ENCODE measurements at places on chromosomes 12 and 14. TPM values are rescaled to one million over a fixed set of nuclear protein-coding genes. Genes with fewer than 3 reads are reported as not detected.

The ZFHX2 gene
- 0.14 TPM for total RNA-seq

The DPY19L2 gene
- 0.42 TPM for total RNA-seq

GRCh38 chr12:117098361-117099217 is 627 bp downstream of the TESC start:
- no peaks in the 10 kb centered on the region for H3K36me3 ChIP-seq
- no peak overlapping the region for H3K27ac ChIP-seq
- DNase-seq: peak; percentile 61
- H3K27me3 ChIP-seq: no peaks in the 10 kb centered on the region
- H3K4me1 ChIP-seq: peaks cover 12% of the 10 kb centered on the region

DNA sequence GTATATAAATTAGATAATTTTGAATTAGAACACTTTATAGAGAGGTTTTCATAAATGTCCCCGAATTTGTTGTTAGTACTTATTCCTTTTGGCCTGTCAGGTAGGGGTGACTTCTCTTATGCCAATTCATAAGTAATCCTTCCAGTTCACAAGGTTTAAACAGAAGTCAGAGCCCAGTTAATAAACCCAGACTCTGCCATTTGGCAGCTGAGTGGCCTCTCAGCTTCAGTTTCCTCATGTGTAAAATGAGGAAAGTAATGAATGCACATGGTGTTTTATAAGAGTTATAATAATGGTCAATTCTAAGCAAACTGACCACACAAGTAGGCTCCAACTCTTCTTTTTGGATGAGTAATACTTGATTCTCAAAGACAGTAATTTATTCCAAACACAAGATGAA is 10.3 kb downstream of the MTERF2 start:
- H3K4me3 ChIP-seq: no peak overlapping the region
- H3K27me3 ChIP-seq: no peaks in the 10 kb centered on the region
- H3K36me3 ChIP-seq: no peaks in the 10 kb centered on the region
- H3K4me1 ChIP-seq: peaks cover 18% of the 10 kb centered on the region

DNA sequence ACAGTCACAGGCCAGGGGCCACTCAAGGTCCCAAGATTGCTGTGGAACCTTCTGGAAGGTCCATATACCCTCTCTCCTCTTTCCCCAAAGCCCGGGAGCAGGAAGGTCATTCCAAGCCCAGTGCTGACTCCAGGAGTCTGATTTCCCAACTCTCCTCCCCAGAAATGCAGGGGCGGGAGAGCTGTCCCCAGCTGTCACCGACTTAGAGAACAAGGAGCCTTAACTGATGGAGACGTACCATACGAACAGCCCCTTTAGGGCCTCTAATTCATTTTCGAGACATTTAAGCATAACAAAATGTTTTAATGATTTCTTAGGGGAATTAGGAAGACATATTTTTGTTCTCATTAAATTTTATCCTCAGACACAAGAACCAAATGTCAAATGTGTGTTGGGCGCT is 99.2 kb downstream of the PHETA1 start:
- H3K4me3 ChIP-seq: no peak overlapping the region
- no peaks in the 10 kb centered on the region for H3K27me3 ChIP-seq
- no peak overlapping the region for H3K27ac ChIP-seq
- no peak for DNase-seq
- no peaks in the 10 kb centered on the region for H3K4me1 ChIP-seq

- DNase-seq: no peak
- no peaks in the 10 kb centered on the region for H3K4me1 ChIP-seq
- no peak overlapping the region for H3K4me3 ChIP-seq
- no peaks in the 10 kb centered on the region for H3K27me3 ChIP-seq
- H3K27ac ChIP-seq: no peak overlapping the region
Observed at GRCh38 chr12:80867941-80868340, 69.8 kb downstream of the LIN7A start.

GRCh38 chr14:58668848-58669480 is 31.2 kb downstream of the DACT1 start:
- H3K27ac ChIP-seq: no peak overlapping the region
- H3K4me3 ChIP-seq: no peak overlapping the region
- H3K4me1 ChIP-seq: no peaks in the 10 kb centered on the region
- no peaks in the 10 kb centered on the region for H3K27me3 ChIP-seq
- no peaks in the 10 kb centered on the region for H3K36me3 ChIP-seq

GRCh38 chr12:86721713-86722397 is 465.7 kb upstream of the MGAT4C start:
- H3K27me3 ChIP-seq: no peaks in the 10 kb centered on the region
- H3K27ac ChIP-seq: no peak overlapping the region

- H3K36me3 ChIP-seq: no peaks in the 10 kb centered on the region
- H3K4me3 ChIP-seq: no peak overlapping the region
- H3K4me1 ChIP-seq: no peaks in the 10 kb centered on the region
- no peaks in the 10 kb centered on the region for H3K27me3 ChIP-seq
- DNase-seq: no peak
Observed at GRCh38 chr14:72715215-72715849, 178.6 kb downstream of the DPF3 start.

Measured in liver (tissue), 10 donors.